Kidney epithelial cell (primary cell): ENCODE measurements at places on chromosomes 3 and 15. TPM values are rescaled to one million over a fixed set of nuclear protein-coding genes. Genes with fewer than 3 reads are reported as not detected.

LEKR1 gene
- 1.0 and 2.3 TPM in 2 replicates for total RNA-seq

SERPINI1 gene
- total RNA-seq, result 1.9 and 2.4 TPM in 2 replicates

DISP2 gene
- 2.2 and 3.2 TPM in 2 replicates for total RNA-seq

CPLX3 gene
- not detected in 2 replicates for total RNA-seq

SLC22A14 gene
- 0.58 TPM in 1 of 2 replicates, not detected in the other for total RNA-seq

RARRES1 gene
- total RNA-seq, result 5.3 and 6.9 TPM in 2 replicates

MAP2K1 gene
- total RNA-seq, result 51.9 and 62.0 TPM in 2 replicates

KCNMB2 gene
- total RNA-seq, result 3.6 TPM in 1 of 2 replicates, not detected in the other

ALDH1L1 gene
- total RNA-seq, result 1.0 and 1.2 TPM in 2 replicates

REC114 gene
- total RNA-seq, result not detected in 2 replicates

CDCP1 gene
- total RNA-seq, result 82.0 and 92.1 TPM in 2 replicates

IQCF5 gene
- not detected in 2 replicates for total RNA-seq

RAD51 gene
- 1.3 and 2.7 TPM in 2 replicates for total RNA-seq

PDZRN3 gene
- total RNA-seq, result 0.96 and 4.1 TPM in 2 replicates

LPCAT4 gene
- total RNA-seq, result 21.1 and 26.2 TPM in 2 replicates

CNTN4 gene
- 16.5 and 17.3 TPM in 2 replicates for total RNA-seq

MINAR1 gene
- total RNA-seq, result 0.75 and 0.96 TPM in 2 replicates

THRB gene
- total RNA-seq, result 2.0 and 3.1 TPM in 2 replicates

STAB1 gene
- total RNA-seq, result 0.42 and 1.1 TPM in 2 replicates

TMEM40 gene
- total RNA-seq, result 5.3 and 7.9 TPM in 2 replicates

P2RY13 gene
- 0.13 TPM in 1 of 2 replicates, not detected in the other for total RNA-seq

LRRC31 gene
- not detected in 2 replicates for total RNA-seq

SOX2 gene
- not detected in 2 replicates for total RNA-seq

GOLGA8S gene
- not detected in 2 replicates for total RNA-seq
